CD4-positive, alpha-beta memory T cell (primary cell): ENCODE measurements at places on chromosomes 12 and 14.
A peak's percentile ranks its signal among the peaks of the same experiment; 100 is the strongest.

- no peak overlapping the region for H3K4me3 ChIP-seq
- no peak for DNase-seq
- no peaks in the 10 kb centered on the region for H3K36me3 ChIP-seq
- no peaks in the 10 kb centered on the region for H3K27me3 ChIP-seq
- no peak overlapping the region for H3K27ac ChIP-seq
Measured at GRCh38 chr12:5493018-5493417, 61.1 kb downstream of the NTF3 start.

GRCh38 chr12:28390761-28391385, 200.6 kb downstream of the CCDC91 start:
- H3K4me1 ChIP-seq, result no peaks in the 10 kb centered on the region
- no peak overlapping the region for H3K4me3 ChIP-seq
- H3K27me3 ChIP-seq, result no peaks in the 10 kb centered on the region
- H3K27ac ChIP-seq, result no peak overlapping the region
- peaks cover 3% of the 10 kb centered on the region for H3K36me3 ChIP-seq

- H3K27me3 ChIP-seq, result no peaks in the 10 kb centered on the region
- H3K4me1 ChIP-seq, result no peaks in the 10 kb centered on the region
- H3K27ac ChIP-seq, result no peak overlapping the region
- H3K4me3 ChIP-seq, result no peak overlapping the region
- H3K36me3 ChIP-seq, result no peaks in the 10 kb centered on the region
Measured at GRCh38 chr12:38411426-38411825, 94.9 kb downstream of the ALG10B start.

DNA sequence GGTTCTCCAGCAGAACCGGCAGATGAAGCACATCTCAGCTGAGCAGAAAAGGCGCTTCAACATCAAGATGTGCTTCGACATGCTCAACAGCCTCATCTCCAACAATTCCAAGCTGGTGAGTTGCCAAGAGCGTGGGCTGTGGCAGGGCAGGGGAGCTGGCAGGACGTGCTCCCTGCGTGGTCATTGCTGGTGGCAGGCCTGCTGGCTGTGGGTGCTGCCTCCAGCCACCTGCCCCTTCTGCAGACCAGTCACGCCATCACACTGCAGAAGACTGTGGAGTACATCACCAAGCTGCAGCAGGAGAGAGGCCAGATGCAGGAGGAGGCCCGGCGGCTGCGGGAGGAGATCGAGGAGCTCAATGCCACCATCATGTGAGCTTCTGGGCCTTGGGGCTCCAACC, 35.8 kb downstream of the IL31 start:
- no peaks in the 10 kb centered on the region for H3K4me1 ChIP-seq
- no peak overlapping the region for H3K4me3 ChIP-seq
- H3K27ac ChIP-seq, result no peak overlapping the region
- no peak for DNase-seq

GRCh38 chr12:12813120-12814101, at the start of gene DDX47:
TSS of gene DDX47 (plus strand) at chr12:12813346. CDS start at chr12:12813368, 22 bp downstream.
- H3K4me3 ChIP-seq, result peak within 1 kb of the TSS; percentile 87
- peak within 1 kb of the TSS; percentile 95 for H3K27ac ChIP-seq
- H3K27me3 ChIP-seq, result no peaks in the 10 kb centered on the region
- peaks cover 9% of the 10 kb centered on the region for H3K36me3 ChIP-seq

- no peak overlapping the region for H3K4me3 ChIP-seq
- DNase-seq, result no peak
- H3K27me3 ChIP-seq, result no peaks in the 10 kb centered on the region
- H3K27ac ChIP-seq, result no peak overlapping the region
- no peaks in the 10 kb centered on the region for H3K36me3 ChIP-seq
- no peaks in the 10 kb centered on the region for H3K4me1 ChIP-seq
Measured at GRCh38 chr14:75286313-75286712, 7.7 kb downstream of the FOS start.

DNA sequence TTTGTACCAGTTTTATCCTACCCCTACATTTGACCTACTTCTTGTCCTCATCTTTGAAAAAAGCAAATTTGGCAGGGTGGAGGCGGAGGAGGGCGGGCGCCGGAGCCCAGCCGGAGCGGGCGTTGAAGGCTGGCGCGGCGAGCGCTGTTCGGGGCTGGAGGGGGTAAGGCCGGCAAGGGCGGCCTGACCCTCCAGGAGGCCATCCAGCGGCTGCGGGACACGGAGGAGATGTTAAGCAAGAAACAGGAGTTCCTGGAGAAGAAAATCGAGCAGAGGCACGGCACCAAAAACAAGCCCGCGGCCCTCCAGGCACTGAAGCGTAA, 27.2 kb downstream of the FBXO34 start:
- H3K27me3 ChIP-seq, result no peaks in the 10 kb centered on the region
- H3K36me3 ChIP-seq, result no peaks in the 10 kb centered on the region
- DNase-seq, result no peak
- no peak overlapping the region for H3K4me3 ChIP-seq
- peaks cover 46% of the 10 kb centered on the region for H3K4me1 ChIP-seq

DNA sequence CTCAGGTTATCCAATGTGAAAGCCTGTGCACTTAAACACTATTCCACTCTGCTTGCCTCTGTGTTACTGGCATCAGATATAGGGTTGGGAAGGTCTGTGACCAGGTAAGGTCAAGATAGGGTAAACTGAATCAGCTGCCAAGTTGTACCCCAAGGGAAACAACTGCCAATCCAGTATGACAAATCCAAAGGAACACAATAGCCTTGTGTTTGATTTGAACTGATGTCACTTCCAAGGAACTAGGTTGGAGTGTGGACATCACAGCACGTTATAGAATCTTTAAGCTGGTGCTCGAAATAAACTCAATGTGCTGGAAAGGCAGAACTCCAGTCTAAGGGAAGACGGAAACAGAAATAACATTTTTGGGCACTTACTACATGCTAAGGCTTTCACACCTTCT, 223.4 kb upstream of the BTG1 start:
- H3K4me1 ChIP-seq, result peaks cover 13% of the 10 kb centered on the region
- H3K4me3 ChIP-seq, result no peak overlapping the region
- no peak for DNase-seq
- no peak overlapping the region for H3K27ac ChIP-seq
- no peaks in the 10 kb centered on the region for H3K27me3 ChIP-seq
- H3K36me3 ChIP-seq, result no peaks in the 10 kb centered on the region

DNA sequence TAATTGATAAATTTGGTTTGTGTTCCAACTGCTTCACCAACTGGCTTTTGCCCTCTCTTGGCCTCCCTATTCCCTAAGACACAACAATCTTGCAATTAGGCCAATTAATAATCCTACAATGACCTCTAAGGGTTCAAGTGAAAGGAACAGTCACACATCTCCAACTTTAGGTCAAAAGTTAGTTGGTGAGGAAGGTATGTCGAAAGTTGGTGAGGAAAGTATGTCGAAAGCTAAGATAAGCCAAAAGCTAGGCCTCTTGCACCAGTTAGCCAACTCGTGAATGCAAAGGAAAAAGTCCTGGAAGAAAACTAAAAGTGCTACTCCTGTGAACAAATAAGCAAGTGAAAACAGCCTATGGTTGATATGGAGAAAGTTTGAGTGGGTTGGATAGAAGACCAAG, 32.6 kb downstream of the EGLN3 start:
- H3K27me3 ChIP-seq, result no peaks in the 10 kb centered on the region
- H3K27ac ChIP-seq, result no peak overlapping the region
- H3K4me3 ChIP-seq, result no peak overlapping the region
- no peaks in the 10 kb centered on the region for H3K36me3 ChIP-seq
- no peaks in the 10 kb centered on the region for H3K4me1 ChIP-seq
